ENCODE measurements at places on chromosomes 16 and 17.

DNA sequence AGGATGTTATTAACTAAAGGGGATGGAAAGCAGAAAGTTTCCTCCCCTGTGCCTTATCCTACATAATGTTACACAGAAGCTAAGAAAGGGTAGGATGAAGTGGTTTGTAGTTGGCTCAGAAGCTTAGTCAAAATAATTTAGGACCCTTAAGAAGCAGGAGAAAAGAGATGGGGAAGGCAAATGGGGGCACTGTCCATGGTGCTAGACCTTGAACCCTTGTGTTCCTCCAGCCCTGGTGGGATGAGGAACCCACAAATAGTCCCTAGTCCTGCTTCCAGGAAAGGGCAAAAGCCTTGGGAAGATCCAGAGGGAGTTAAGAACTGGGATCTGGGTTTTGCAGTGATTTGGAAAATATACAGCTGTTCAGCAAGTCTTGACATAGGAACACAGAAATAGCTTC, 54.5 kb downstream of the SLC5A11 start:
- no peak for DNase-seq

GRCh38 chr17:2369551-2370210, 31.2 kb downstream of the MNT start:
- DNase-seq, result no peak

DNA sequence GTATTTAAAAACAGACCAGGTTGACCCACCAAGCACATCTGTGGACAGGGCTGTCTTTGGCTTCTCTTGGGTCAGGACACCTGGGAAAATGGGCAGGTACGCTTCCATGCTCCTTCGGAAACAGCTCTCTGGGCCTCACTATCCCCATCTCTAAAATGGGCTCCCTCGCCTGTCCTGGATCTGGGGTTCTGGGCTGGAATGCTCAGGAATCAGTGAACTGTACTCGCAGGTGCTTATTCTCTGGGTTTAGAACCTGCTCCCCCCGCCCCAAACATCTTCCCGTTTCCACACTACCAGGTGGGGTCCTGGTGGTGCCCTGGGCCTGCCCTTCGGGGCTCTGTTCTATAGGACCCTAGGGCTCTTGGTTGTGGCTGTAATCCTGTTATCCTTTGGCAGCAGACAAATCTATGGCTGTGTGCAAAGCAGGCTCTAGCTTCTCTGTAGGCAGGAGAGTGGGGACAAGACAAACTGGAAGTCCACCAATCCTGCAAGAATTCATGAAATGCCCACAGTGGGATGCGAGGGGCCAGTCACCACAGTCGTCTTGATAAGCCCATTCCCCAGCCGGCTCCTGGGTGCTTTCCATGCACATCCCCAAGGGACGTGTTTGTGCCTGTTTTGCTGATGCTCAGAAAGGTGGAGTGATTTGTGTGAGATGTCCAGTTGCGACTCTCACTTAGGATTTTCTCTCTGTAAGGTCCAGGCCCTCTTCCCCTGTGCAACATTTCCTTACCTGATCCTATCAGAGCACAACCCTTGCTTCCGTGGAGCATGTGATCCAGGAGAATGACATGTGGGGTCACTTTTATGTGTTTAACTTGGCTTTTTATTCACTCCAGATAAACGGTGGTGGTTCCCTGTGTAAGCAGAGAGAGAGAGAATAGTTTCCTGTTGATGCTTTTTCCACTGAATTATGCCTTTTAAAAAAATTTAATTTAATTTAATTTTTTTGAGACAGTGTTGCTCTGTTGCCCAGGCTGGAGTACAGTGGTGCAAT, 37.2 kb downstream of the HAPSTR1 start:
- DNase-seq, result peak; percentile 38

GRCh38 chr17:22268214-22268911, 576.0 kb downstream of the KCNJ18 start:
- DNase-seq, result no peak
